ENCODE measurements at places on chromosomes 5 and 9.

DNA sequence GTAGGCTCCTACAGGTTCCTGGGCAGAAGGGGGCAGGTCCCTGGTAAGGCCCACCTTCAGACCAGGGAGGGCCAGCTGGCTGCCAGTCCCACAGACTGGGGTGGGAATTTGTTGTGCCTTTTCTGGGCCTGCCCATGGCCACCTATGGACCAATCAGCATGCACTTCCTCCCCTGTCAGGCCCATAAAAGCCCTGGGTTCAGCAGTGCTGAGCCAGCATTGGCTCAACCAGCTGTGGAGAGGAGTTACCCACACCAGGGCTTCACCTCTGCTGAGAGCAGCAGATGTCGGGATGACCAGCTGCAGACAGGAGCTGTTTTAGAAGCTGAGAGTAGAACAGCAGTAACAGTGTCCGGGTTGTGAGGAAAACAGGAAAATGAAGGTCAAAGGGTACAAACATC, 373.4 kb upstream of the ACO1 start:
- DNase-seq: no peak

DNA sequence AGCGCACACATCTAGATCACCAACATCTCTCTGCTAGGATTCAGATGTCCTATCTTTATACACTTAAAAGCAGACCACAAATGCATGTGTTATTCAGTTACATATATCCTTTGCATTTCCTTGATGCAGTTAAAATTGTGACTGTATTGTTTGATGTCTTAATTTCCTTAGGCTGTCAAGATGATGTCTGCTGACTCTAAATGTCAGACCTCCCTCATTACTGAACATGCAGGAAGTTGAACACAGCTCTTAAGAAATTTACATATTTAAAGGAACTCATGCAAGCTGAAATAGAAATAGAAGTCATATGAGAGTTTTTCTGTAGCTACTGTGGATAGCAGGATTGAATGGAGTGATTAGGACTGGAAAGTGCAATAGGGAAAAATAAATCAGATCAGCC, 336.5 kb upstream of the SEMA6A start:
- no peak for DNase-seq

GRCh38 chr5:74153255-74153790, 487.2 kb downstream of the ENC1 start:
- DNase-seq: no peak

- DNase-seq: no peak
Measured at GRCh38 chr5:1356873-1357787, 12.2 kb upstream of the CLPTM1L start.

GRCh38 chr9:109182550-109182939, 15.5 kb upstream of the FRRS1L start:
- DNase-seq: no peak

DNA sequence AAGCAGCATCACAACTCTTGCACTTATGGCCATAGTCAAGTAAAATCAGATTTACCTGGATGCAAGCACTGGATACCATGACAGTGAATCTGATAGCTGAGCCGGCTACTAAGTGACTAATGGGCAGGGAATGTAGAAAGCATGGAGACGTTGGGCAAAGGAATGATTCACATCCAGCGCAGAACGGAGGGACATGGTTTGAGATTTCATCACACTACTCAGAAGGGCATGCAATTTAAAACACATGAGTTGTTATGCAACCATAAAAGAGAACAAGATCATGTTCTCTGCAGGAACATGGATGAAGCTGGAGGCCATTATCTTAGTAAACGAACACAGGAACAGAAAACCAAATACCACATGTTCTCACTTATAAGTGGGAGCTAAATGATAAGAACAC, 169.1 kb upstream of the PIK3R1 start:
- no peak for DNase-seq

- no peak for DNase-seq
Measured at GRCh38 chr9:100590481-100590880, 12.6 kb downstream of the CAVIN4 start.

DNA sequence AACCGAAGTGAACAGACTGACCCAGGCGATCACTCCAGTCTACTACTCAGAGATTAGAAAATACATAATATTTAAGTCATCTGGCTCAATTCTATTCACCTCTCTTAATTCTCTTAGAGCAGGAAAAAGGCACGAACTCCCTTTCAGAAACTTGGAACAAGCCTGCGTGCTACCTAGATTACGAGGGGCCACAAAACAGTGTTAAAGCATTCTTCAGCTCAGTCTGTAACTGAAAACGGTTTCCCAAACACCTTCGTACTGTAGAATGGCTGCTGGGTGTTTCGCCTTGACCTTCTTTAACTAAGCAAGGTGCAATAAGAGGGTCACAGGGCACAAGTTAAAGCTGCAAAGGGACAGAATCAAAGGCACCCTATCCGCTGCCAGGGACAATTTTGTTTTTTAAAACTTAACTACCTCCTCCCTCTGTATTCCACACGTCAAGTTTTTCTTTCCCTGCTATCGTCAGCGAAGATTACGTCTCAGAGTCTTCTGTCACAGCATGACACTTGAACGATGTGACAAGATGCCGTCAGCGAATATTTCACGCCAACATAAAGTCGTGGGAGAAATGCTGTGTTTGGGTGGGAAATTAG, 687 bp downstream of the LYSMD3 start:
- no peak for DNase-seq

GRCh38 chr9:68706363-68707201, 1.5 kb downstream of the PIP5K1B start:
- no peak for DNase-seq
